Central memory CD4-positive, alpha-beta T cell (primary cell): ENCODE measurements at places on chromosomes 3 and 15.
A peak's percentile ranks its signal among the peaks of the same experiment; 100 is the strongest.

- no peak for DNase-seq
Observed at GRCh38 chr15:41881920-41882688, 11.7 kb downstream of the SPTBN5 start.

- no peak for DNase-seq
Observed at GRCh38 chr15:25543196-25543595, 104.4 kb upstream of the UBE3A start.

DNA sequence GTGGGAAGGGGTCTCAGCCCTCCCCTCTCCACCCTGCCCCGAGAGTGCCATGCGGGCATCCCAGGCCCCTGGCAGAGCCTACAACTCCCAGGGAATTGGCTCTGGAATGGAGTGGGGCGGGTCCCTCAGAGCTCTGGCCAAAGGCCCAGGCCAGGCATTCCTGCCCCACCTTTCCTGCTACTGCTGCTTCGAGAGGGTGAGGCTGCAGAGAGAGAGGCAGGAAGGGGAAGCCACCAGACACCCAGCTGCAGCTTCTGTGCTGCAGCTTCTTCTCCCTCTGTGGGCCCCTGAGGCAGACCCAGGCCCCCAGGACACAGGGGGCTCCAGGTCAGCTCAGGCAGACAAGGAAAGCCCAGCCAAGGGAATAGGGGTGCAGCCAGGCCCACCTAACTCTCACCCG, 2.7 kb downstream of the ALS2CL start:
- no peak for DNase-seq

DNA sequence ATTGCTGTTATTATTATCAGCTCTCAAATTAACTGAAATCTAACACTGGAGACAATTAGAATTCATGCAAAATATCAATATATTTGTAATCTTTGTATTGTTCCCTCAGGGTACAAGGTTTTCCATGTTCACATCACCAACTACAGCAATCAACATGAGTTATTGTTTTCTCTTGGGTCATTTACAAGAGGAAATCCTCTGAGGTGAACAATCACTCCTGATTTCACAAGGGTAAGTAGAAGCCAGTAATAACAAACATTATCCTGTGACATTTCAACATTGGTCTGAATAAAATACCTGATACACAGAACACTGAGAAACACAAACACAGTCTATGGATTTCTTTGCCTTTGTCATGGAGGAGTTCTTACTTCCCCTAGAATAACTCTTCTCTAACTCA, 174.0 kb downstream of the SUCNR1 start:
- DNase-seq: no peak

- DNase-seq: no peak
Observed at GRCh38 chr3:46670891-46671427, 22.5 kb downstream of the ALS2CL start.

DNA sequence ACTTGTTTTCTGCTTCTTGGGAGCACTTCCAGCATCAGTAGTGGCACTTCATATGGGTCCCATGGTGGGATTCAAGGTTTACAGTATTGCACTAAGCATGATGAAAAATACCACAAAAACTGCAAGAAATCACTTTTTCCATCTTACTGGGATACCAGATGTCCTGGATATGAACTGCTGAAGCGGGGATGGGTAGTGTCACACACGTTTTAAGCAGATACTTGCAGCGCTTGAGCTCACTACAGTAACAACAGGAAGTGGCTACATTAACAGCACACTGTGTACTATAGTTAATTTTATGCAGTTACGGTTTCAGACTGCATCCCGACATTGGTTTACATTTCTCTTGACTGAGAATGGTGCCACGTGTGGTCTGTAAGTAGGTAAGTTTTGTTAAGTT, 3.5 kb upstream of the ISG20 start:
- DNase-seq: peak; percentile 77

- no peak for DNase-seq
Observed at GRCh38 chr3:48404440-48405342, 25.2 kb downstream of the PLXNB1 start.

GRCh38 chr3:127074900-127075360, 92.0 kb downstream of the PLXNA1 start:
- no peak for DNase-seq

DNA sequence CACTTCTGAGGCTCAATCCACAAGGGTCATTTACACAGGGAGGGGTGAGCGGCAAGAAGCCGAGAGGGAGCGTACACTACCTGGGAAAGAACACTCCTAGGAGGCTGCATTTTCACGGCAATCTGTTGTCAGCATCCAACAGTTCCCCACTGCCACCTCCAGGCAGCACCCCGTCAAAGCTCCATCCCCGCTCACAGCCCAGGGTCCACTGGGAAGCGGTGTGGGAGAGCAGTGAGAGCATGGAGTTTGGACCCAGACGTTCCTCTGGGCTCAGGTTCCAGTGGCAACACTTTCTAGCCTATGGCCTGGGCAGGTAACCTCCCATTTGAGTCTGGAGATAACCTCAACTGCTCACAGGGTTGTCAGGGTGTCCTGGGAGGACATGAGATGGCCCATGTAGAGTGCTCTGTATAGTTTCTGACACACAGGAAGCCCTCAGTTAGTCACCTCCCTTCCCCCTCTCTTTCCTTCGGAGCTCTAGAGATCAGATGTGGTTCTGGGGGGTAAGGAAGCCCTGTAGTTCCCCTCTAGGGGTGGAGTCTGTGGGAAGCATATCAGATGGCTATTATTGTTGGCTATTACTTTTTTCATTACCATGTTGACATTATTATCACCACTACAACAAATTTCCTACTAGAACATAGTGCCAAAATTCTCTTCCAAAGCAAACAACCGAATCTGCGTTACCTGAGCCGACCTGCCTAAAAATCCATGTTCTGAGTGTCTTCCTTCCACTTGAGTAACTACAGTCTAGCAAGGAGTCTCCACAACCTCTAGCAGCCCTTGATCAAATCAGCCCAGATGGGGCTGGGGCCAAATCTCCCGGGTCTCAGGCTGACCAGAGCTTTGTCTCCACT, 29.1 kb downstream of the RUVBL1 start:
- no peak for DNase-seq

DNA sequence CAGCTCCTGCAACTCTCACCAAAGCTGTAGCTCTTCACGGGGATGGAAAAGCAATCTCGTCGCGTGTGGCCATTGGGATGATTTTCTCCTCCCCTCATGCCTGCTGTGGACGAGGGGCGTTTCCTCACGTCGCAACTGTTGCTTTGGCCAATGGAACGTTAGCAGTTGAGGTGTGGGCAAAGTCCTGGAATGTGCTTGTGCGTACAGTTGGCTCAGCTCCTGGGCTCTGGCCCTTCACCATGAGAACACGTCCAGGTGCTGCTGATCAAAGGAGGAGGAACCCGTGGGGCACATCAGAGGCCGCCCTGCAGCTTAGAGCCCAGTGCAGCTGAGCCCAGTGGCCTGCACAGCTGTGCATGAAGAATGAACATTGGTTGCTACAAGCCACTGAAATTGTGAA, 186.1 kb downstream of the TJP1 start:
- DNase-seq: no peak

DNA sequence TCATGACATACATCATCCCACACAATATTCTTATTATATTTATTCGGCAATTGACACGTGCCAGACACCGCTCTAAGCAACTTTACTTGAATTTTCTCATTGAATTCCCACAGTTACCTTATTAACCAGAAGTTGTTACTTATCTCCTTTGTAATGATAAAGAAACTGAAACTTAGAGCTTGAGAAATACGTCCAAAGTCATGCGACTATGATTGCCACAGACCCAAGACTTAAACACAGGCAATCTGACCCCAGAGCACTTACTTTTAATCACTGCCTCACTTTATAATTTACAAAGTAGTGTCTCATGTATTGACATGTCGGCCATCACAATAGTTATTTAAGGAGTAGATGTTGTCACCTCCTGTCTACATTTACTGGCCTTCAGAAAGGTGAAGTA, 64.7 kb downstream of the ATP13A4 start:
- DNase-seq: no peak

DNA sequence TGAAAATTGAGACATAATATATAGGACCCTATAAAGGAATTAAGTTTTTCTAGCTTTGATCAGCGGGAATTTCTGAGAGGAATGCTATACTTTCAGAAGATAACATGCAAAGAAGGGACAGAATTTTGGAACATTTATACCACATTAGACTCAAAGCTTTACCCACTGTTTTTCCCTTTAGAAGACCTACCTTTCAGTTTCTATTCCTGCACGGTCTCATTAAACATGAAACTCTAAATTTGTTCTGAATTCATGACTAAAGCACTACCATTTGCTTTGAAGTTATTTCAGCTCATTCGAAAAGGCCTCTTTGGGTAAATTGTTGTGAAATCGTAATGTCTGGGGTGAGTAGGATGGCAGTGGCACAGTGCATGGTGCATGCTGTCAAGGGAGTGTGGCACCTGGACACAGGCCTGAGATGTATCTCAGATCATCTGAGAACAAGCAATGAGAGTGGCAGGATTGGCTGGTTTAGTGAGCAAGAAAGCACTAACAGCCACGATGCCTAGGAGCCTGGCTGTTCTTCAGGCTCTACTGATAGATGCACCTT, 42.5 kb downstream of the CHCHD4 start:
- no peak for DNase-seq

GRCh38 chr15:95588056-95588455, 742.4 kb upstream of the NR2F2 start:
- DNase-seq: no peak

- no peak for DNase-seq
Observed at GRCh38 chr3:151579571-151580270, 118.9 kb upstream of the IGSF10 start.

- DNase-seq: no peak
Observed at GRCh38 chr3:186021673-186022362, 84.0 kb upstream of the TRA2B start.

DNA sequence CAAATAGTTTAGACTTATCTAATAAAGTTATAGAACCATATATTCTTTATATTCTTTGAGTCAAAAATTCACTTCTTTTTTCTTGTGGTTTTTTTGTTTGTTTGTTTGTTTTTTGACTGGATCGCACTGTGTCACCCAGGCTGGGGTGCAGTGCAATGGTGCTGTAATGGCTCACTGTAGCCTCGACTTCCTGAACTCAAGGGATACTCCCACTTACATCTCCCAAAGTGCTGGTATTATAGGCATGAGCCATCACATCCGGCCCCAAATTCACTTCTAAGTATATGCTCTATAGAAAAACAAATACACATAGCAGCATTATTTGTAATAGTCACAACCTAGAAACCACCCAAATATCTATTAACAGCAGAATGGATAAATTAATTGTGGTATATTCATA, 13.7 kb upstream of the SLTM start:
- no peak for DNase-seq
